Peyer's patch (tissue), 4 donors: ENCODE measurements at places on chromosomes 12 and 14.
A peak's percentile ranks its signal among the peaks of the same experiment; 100 is the strongest.

DNA sequence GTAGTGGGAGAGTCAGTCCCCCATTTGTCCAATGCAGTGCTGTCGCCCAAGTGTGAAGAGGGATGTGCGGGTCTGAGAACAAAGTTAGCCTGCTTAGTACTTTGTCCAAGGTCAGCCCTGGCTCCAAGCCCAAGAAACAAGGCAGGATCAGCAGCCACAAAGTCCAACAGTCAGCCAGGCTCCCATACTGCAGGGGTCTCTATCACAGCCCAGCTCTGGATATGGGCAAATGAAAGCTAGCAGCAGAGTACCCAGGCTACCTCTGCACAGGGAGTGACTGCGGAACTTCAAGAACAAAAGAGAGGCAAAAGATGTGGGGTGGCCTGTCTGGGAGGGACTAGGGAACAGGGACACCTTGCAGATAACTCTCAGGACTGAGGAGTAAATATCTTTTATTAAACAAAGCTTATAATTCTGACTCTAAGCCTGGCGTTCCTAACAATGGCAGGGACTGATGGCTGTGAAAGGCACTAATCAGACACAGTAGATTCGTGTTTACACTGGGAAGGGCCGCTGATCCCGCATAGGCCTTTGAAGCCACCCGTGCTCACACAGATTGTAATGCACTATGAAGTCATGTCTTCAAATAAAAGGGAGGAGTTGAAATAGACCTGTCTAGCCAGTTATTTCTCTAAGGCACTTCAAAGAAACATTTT lies 91.0 kb upstream of the EEA1 start:
- DNase-seq: no peak

- peak; percentile 73 for DNase-seq
Observed at GRCh38 chr14:21038441-21039422, 3.4 kb upstream of the RNASE7 start.

DNA sequence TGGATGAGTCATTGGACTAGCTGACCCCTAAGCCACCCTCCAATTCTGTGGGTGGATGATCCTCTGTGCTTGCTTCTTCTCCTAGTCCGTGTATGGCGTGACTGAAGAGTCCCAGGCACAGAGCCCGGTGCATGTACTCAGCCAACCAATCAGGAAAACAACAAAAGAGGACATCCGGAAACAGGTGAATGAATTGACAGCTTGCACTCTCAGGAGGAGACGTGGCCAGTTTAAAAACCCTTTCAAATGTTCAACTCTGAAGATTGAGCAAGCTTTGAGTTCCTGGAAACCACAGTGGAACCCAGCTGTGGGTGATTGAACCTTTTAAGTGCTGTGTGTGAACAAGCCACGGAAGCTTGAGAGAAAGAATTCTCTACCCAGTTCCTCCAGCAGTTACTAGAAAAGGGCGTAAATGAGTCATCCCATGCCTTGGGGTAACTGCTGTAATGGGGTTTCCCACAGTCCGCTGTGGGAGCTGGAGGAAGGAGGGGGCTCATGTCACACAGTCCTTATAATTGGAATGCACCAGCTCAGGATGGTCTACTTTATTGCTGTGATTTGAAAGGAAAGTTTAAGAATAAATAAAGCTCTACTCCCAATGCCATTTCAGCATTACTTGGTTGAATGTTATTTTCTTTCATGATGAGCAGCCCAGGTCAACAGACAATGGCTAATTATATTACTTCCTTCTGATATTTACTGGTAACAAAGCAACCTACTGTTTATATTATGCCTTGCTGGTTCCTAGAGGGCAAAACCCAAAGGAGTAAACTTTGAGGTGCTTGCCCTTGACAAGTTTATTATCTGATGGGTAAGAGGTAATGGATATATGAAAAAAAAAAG lies 417.0 kb downstream of the DPF3 start:
- DNase-seq: no peak

- DNase-seq: no peak
Observed at GRCh38 chr12:52794479-52795331, 1.2 kb downstream of the KRT3 start.

- peak; percentile 63 for DNase-seq
Observed at GRCh38 chr12:48988030-48988649, 10.0 kb downstream of the WNT1 start.
